Activated CD4-positive, alpha-beta memory T cell treated with anti-CD3 and anti-CD28 coated beads, Interleukin-2, amount 10 ng/mL, durations not matched to agents 7 days and 5 days (primary cell): ENCODE measurements at places on chromosomes 5 and 9. TPM values are rescaled to one million over a fixed set of nuclear protein-coding genes. Genes with fewer than 3 reads are reported as not detected.

Gene PWWP2A
- total RNA-seq = 21.9 TPM

Gene COL15A1
- 0.30 TPM for total RNA-seq

Gene BSPRY
- total RNA-seq = 7.1 TPM

Gene RELL2
- 18.8 TPM for total RNA-seq

Gene STXBP1
- 23.4 TPM for total RNA-seq

Gene ORM2
- not detected for total RNA-seq

Gene CTXN3
- total RNA-seq = not detected

Gene GZMA
- 1,058 TPM for total RNA-seq

Gene PCDHGB2
- 0.18 TPM for total RNA-seq

Gene STC2
- 23.8 TPM for total RNA-seq

Gene FOXD4L5
- total RNA-seq = 0.13 TPM

Gene CACNA1B
- total RNA-seq = not detected

Gene GPR150
- total RNA-seq = 1.7 TPM

Gene TNFSF8
- 34.6 TPM for total RNA-seq

Gene DNAH5
- not detected for total RNA-seq

GRCh38 chr5:3612591-3613042, 17.0 kb downstream of the IRX1 start:
- DNase-seq = no peak

DNA sequence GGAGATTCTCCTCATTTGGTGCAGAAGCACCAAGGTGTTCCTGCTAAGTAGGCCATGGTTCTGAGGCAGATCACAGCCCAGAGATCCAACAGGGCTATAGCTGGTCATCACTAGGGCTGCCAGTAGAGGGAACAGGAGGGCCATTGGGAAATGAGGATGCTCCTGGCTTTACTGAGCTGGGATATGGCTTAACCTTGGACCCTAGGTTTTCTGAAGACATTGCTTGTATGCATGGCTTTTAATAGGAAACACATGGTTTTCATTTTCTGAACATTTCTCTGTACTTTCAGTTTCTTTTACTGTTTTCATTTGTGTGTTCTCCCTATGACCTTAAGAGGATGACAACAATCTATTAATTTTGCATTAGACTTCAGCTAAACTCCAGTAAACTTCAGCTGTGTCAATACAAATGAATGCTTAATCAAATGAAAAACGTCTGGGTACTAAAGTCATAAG, at the start of gene IFNW1:
TSS of gene IFNW1 (minus strand) at position 406 of the 456 bp plus-strand sequence. CDS start at position 144, 262 bp downstream.
- DNase-seq = no peak

GRCh38 chr9:121661328-121661727, 9.9 kb downstream of the DAB2IP start:
- no peak for DNase-seq

DNA sequence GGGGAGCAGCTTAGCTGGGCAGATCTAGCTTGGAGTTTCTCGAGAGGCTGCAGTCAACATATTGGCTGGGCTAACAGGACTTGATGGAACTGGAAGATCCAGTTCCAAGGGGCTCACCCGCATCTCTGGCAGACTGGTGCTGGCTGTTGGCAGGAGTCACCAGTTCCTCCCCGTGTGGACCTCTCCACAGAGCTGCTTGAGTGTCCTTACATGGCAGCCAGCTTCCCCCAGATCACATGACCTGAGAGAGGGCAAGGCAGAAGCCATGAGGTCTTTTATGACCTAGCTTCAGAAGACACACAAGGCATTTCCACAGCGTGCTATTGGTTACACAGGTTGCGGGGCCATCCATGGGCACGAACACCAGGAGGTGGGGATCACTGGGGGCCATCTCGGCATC, 26.4 kb upstream of the RXRA start:
- no peak for DNase-seq

DNA sequence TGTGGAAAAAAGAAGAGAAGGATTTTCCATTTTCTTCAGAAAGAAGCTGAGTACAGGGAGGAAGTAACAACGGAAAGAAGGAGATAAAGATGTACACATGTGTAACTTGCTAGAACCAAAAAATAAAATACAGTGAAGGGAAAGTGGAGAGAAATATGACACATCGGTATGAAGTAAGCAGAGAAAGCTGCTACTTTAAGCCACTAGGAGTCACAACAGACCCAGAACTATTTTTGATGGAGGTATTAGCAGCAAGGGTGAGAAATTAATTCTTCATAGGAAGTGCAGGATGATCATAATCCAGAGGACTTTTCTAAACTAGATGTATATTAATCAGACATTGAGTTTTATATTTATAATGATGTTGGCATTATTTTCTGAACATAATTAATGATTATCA, 88.5 kb downstream of the FAM174A start:
- no peak for DNase-seq

- DNase-seq = no peak
Observed at GRCh38 chr5:72692231-72692637, 124.2 kb upstream of the TNPO1 start.

DNA sequence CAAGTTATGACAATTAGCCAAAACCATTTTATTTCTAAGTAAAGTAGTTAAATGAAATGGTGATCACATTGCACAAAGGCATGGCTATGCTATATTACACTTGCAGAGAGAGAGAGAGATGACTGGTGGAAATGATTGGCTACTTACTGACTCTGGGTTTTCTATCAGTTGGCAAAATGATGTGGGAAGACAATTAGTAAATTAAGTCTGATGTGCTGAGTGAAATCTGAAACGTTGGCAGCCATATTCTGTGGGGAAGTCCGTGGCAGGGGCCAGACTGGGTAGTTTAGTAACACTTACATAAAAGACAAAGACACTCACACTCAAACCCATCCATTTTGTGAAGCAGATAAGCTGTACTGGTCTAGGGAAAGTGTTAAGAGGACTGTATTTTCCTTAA, 61.6 kb downstream of the ANXA1 start:
- DNase-seq = no peak

GRCh38 chr5:172266071-172266675, 17.4 kb downstream of the UBTD2 start:
- DNase-seq = no peak

DNA sequence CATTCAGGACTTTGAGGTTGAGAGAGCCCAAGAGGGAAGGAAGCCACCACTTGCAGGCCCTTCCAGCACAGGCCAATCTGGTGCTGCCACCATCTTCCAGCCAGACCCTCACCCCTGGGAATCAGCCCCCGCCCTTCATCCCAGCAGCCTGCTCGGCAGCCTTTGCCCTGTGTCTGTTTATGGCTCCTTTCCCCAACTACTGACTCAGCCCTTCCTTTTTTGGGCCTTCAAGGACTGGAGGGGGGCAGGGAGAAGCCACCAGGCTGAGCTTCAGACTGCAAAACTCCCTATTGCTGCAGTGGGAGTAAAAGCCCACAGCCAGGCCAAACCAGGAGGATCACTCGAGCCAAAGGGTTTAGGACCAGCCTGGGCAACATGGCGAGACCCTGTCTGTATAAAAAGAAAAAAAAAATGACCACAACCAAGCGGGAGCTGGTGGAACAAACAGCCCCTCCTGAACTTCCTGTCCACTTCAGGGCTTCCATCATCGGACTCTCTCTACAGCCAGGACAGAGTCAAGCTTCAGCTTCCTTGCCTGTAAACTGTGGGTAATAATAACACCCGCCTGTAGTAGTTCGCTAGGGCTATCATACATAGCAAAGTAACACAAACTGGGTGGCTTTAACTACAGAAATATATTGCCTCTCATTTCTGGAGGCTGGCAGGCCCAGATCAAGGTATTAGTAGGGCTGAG, 85.9 kb upstream of the IL17B start:
- no peak for DNase-seq

GRCh38 chr5:90898326-90899013, 339.9 kb downstream of the ADGRV1 start:
- DNase-seq = no peak

DNA sequence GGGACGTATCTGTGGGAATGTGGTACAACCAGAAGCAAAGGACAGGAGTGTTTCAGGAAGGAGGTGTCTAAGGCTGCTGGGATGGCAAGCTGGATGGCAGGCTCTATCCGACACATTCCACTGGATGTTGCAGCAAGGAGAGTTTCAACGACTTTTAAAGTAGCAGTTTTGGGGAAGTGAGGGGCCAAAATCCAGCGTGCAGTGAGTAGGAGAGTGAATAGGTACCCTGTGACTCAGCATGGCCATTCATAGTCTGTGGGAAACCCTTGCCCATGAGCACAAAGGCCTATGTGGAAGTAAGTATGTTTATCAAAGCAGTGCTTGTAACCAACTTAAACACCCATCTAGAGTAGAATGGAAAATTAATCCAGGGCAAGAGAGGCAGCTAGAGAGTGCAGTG, 664.7 kb downstream of the ACTL7B start:
- DNase-seq = no peak

DNA sequence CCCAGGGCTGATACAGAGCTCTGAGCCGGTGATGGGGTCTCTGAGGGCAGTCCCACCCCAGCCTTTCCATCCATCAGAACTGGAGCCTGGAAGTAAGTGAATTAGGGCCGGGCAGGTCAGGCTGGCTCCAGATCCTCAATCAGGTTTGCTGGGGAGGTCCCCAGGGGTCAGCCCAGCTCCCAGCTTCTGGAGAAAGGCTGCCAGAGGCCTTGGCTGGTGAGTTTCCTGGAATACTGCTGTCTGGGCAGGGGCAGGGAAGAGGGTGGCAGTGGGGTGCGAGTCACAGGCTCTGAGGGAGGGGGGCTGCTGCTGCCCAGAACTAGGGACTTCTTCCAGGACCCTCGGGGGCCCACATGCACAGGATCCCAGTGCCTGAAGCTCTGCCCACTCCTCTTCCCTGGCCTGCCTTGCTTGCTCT, 200.6 kb upstream of the MVB12B start:
- no peak for DNase-seq

DNA sequence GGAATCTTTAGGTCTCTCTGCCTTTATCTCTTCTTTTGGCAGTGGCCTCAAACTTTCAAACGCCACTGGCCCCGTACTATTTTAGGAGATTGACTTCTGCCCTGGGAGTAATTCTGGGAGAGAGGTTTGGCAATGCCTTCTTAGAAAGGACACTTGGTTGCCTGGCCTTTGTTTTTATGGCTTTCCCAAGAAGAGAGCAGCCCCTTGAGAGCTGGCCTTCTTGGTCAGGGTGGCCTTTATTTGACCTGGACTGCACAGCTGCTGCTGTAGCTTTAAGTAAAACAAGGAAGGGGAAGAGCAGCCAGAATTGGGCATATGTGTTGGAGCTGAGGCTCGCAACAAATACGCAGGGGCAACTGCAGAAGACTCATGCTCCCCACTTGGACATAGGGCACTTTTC, 60.8 kb downstream of the PTPN3 start:
- no peak for DNase-seq

- DNase-seq = peak; percentile 61
Observed at GRCh38 chr9:120394058-120394669, 185.8 kb downstream of the CDK5RAP2 start.

DNA sequence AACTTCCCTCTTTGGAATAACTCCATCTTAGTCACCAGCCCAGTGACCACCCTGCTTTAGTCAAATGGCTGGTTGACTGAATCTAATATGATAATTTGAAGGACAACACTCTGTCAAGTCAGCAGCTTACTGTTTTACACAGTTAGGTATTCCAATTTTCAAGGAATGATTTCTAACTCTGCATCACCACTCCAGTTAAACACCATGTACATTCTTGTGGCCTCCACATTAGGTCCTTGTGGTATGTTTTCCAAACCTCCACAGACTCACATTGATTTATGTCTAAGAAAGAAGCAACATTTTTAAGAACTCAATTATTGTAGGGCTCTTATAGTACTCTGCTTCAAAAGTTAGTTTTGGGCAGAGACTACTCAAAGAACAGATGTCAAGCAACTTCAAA, 110.7 kb downstream of the TLE1 start:
- no peak for DNase-seq

DNA sequence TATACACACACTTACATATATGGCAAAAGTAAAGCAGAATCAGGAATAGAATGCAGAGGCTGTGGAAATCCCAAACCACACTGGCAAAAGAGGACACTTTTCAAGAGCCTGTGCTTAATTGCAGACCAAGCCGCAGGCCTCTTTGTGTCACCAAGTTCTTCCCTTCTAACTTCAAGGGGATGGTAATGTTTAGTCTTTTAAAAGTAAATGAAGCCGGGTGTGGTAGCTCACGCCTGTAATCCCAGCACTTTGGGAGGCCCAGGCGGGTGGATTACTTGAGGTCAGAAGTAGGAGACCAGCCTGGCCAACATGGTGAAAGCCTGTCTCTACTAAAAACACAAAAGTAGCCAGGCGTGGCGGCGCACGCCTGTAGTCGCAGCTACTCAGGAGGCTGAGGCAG, 28.7 kb downstream of the ROR2 start:
- DNase-seq = no peak

GRCh38 chr9:75830303-75830702, 60.2 kb upstream of the PCSK5 start:
- no peak for DNase-seq

GRCh38 chr5:166781737-166782136, 1509.7 kb upstream of the WWC1 start:
- DNase-seq = no peak

DNA sequence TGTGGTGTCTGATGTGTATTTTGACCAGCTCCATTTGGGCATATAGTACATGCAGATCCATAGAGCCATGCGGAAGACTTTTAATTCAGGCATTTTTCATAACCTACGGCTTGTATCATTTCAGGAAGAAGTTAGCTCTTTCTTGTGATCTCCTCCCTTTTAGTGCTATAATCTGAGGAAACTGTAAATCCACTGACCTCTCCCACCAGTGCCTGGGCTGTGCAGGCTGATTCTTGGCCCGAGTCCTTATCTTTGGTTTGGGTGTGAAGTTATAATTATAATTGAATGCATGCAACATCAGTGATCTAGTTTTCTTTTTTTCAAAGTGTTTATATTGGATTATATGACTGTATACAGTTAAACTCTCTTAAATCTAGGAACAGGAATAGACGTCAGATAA, 247.9 kb downstream of the PCSK5 start:
- no peak for DNase-seq

GRCh38 chr5:88671106-88671504, 211.9 kb downstream of the MEF2C start:
- no peak for DNase-seq

DNA sequence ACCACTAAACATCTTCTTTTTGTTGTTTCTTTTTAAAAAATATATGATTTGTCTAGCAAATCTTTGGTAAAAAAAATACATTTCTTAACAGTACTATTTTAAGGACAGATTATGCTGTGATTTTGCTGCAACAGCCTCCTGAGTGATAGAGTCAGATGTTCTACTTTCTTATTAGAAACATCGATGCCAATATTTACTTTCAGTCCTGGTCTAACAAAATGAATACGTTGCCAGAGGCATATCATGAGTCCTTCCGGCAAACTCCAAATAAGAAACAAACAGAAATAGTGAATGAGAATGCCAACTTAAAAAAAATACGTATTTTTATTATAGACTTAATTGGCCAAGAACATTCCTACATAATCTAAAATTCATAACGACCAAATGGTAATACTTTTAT, 371.5 kb downstream of the ADGRV1 start:
- no peak for DNase-seq

DNA sequence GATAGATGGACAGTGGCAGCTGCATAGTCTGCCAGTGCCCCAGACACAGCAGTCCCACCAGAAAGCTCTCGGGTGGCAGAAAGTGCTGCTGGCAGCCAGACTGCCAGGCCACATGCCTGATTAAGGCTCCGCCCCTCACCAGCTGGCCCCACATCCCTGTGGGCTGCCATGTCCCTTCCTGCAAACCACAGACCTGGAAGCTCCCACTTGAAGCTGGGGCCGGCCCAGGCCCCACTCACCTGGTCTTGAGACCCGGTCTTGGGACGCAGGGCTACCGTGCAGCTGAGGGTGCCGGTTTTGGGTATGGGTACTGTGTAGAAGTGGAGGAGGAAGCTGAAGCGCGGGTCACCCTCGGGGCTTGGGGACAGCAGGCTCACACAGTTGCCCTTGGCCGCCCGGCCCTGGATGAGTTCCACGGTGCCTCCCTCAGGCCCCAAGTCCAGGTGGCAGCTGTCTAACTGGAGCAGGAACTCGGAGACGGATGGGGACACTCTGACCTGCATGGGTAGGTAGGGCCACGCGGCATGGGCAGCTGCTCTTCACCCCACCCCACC, 15.3 kb downstream of the FPGS start:
- no peak for DNase-seq
